ENCODE measurements at places on chromosomes 11 and 22.
A peak's percentile ranks its signal among the peaks of the same experiment; 100 is the strongest.

GRCh38 chr11:92380882-92381281 lies 156.3 kb downstream of the FAT3 start:
- no peak for DNase-seq

GRCh38 chr11:113805640-113806039 lies 26.0 kb downstream of the CLDN25 start:
- no peak for DNase-seq

DNA sequence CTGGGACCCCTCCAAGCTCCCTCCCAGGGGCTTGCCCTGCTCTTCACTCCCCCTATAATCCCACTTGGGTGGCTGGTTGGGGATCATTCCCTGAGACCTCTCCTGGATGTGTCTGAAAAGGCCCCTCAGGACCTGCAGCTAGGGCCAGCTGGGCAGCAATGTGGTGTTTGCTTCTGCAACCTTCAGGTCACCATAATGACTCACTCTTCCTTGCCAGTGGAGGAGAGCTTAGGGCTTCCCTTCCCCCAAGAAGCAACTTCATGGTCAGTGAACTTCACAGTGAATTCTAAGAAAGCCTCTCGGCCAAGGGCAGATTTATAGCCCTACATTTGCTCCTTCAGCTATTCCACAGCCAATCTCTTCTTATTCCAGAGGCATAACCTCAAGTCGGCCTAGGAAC lies 45.1 kb upstream of the TSPAN18 start:
- DNase-seq: peak; percentile 10

GRCh38 chr22:33409079-33409478 lies 350.9 kb upstream of the SYN3 start:
- no peak for DNase-seq

GRCh38 chr11:2860636-2861035 lies 24.9 kb downstream of the CDKN1C start:
- DNase-seq: no peak

DNA sequence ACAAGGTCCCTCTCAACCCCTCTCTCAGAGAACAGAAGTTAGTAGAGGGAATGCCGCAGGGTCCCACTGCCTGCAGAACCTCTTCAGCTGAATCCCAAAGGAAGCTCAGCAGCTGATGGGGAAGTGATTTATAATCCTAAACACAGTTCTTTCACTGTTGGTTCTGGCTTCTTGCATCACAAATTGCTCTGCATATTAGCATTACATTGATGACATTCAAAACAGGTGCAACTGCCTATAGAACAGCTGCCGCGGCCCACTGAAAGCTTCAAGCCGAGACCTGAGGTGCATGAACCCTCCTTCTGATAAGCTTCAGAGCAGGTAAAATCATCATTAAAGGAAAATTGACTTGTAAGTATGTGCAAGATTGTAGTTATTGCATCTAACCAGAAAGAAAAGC lies 75.2 kb upstream of the KIRREL3 start:
- DNase-seq: no peak

DNA sequence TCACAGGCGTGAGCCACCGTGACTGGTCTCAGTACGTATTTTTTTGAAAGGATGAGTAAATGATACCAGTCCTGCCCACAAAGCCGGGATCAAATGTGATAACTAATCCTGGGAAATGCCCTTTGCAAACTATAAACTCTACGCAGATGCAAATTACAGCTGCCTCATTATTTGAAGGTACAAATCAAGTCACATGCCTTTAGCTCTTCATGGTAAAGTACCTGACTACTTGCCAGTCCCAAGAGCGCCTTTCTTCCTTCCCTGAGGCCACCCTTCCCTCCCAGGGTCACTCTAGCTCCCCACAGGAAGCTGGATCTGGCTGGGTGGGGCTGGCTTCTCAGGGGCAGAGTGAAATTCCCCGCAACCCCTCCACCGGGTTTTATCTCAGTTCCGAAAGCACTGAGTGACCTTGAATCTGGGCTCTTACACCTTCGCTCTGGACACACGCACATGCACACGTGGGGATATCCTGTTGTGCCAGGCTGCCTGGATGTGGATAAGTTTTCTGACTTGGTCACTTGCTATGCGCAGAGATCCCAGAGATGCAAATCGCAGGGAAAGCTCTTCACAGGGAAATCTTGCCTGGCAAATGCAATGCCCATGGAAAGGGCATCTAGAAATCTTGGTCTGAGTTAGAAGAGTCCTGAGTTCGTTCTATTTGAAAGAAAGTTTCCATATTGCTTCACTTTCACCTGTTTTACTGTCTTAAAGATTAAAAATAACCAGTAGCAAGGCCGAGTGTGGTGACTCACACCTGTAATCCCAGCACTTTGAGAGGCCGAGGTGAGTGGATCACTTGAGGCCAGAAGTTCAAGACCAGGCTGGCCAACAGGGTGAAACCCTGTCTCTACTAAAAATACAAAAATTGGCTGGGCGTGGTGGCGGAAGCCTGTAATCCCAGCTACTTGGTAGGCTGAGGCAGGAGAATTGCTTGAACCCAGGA lies 8.5 kb downstream of the A4GALT start:
- no peak for DNase-seq

- no peak for DNase-seq
Measured at GRCh38 chr11:92510591-92510990, 286.0 kb downstream of the FAT3 start.

DNA sequence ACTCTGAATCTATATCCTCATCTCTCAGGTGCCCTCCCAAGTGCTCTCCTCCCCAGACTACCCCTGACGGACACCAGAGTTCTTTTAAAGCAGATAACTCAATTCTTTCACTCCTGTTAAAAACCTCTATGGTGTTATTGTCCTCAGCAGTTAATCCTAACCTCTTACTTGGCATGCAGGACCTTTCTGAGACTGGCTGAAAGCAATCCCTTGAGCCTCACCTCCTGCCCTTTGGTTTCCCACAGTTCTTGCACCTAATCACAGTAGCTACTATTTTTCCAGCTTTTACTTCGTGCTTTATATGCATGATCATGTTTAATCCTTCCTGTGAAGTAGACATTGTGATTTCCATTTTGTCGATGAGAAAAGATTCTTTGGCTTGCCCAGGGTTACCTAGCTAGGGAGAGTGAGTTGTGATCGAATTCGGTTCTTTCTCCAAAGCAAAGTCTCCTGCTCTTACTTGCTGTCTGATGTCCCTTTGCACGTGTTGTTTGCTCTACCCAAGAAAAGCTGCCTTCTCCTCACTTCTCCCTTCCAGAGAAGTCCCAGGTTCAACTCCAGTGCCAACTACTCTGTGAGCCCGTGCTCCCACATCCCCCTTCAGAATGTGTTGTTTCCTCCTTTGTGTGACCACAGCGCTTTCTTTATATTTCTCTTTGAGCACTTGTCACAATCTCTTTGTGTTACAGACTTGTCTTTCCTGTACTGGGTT lies 2.1 kb downstream of the UBE2L3 start:
- DNase-seq: no peak

- DNase-seq: peak; percentile 92
Measured at GRCh38 chr11:65134952-65135632, 773 bp upstream of the SYVN1 start.

- DNase-seq: no peak
Measured at GRCh38 chr11:119764108-119764868, 35.3 kb upstream of the NECTIN1 start.

GRCh38 chr11:37710031-37710430 lies 1112.0 kb upstream of the RAG2 start:
- no peak for DNase-seq

DNA sequence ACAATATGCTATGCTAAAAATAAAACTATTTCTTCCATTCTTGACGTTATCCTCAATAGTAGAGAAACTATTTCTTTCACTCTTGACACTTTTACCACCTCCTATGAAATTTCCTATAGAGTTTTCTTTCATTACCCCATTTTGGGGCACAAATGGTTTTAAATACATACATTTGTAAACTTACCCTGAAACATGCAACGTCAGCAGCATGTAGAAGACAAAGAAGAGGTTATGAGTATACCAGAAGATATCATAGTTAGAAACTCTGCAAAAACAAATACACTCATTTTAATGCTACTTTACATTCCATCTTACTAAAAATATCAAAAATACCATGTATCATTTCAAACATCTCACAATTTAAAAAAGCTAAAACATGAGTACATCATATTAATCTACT lies 69.5 kb downstream of the NOX4 start:
- no peak for DNase-seq

DNA sequence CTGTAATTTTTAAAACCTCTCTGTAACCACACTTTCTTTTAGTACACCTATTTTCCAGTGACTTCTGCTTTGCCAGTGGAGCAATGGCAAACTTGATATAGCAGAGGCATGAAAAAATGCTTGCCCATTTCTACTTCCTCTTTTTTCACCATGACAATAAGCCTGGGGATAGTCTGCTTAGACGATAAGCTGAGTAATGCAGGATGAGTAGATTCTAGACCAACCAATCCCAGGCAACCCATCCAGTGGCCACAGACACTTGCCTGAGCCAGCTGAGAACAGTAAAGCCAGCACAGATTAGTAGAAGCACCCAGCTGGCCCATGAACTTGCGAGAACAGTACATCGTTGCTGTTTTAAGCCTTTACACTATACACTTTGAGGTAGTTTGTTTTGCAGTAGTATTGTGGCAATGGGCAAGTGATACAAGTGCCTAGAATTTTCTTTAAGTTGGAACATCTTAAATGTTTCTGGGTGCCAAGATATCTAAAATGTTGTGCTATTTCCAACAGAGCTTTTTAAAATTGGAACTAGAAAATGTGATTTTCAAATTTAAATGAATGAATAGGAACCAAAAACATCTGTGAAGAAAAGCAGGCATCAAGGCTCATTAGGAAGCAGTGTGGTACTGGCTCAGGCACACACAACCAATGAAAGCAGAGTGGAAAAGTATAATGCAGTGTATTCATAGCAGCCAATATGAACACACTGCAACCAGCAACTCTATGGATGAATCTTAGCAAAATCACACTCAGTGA lies 37.7 kb downstream of the DDI1 start:
- no peak for DNase-seq

- no peak for DNase-seq
Measured at GRCh38 chr11:2690596-2691354, 9.0 kb downstream of the KCNQ1OT1 start.

- no peak for DNase-seq
Measured at GRCh38 chr22:38921120-38921519, 36.3 kb upstream of the APOBEC3A start.

DNA sequence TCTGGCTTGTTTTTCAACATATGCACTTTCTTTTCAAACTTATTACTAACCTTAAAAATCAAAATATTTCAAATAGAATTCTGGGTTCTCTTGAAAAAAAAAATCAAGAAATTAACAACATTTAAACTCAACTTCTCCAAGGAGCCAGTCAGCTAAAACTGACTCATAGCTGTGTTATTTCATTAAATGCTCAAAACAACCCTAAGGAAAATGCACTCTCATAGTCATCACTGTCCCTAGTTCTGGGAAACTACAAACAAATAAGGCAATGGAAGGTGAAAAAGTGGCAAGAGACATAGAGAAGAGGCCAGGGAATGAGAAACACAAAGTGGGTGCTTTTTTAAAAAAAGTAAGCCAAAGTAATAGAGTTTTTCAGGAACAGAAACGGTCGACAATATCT lies 4.1 kb upstream of the ARHGAP20 start:
- no peak for DNase-seq

DNA sequence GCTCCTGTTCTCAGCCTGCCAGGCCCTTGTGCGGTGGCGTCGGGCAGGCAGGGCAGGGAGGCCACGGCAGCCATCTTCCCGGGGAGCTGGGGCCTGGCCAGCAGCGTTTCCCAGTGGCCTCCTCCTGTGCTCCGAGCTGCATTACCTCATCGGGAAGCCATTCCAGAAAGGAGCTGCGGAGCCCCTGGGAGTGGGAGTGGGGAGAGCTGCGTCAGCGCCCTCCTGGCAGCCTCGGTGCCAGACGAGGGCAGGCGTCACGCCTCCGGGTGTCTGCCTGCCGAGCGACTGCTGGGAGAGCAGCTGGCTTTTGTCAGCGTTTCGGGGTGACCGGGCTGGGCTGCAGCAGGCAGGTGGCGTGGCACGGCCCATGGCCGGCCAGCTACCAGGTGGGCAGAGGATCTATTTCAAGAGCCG lies 30.9 kb upstream of the WNT7B start:
- DNase-seq: peak; percentile 76

GRCh38 chr11:61682093-61682732 lies 2.0 kb downstream of the DAGLA start:
- no peak for DNase-seq

- no peak for DNase-seq
Measured at GRCh38 chr11:2511421-2512369, 66.9 kb downstream of the KCNQ1 start.

GRCh38 chr11:46519351-46519750 lies 74.5 kb downstream of the AMBRA1 start:
- DNase-seq: no peak

DNA sequence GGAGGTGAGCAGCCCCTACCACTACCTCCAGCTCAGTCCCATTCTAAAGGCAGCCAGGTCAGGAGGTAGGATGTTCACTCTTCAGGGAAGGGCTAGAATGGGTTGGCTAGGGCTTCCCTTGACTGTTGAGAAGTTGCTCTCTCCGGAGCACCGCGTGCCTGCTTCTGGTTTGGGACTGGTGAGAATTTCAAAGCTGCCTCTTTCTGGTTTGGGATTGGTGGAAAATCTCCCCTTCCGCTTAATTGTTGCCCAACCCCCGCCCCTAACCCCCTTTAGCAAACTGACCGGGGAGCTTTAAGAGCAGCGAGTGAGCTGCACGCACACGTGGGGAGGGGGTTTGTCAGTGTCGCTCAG lies 686 bp downstream of the USP2 start:
- DNase-seq: no peak

DNA sequence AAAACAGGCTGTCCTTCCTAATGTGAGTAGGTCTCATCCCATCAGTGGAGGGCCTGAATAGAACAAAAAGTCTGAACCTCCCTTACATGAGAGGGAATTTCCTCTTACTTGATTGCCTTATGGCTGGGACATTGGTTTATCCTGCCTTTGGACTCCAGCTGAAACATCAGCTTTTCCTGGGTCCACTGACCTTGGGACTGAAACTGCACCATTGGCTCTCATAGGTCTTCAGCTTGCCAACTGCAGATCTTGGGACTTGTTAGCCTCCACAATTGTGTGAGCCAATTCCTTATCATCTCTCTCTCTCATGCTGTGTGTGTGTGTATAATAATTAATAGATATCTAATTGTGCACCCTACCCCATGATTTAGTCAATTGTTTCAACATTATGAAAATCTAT lies 375.3 kb upstream of the DDI1 start:
- DNase-seq: no peak

DNA sequence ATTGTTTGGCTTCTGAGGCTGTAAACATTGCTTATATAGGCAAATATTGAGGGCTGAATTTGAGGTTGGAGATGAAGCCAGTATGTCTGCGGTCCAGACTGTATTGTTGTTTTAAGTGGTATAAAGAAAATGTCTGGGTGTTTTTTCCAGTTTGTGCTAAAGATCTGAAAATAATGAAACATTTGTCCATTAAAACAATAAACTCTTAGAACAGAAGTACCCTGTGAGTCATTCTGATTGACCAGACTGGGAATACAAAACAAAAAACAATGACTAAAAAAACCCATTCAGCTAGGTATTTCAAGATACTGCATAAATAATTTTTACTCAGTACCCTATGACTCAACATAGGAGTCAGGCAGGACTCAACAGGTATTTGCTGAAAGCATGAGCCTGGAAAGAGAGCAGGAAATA lies 20.4 kb downstream of the ALKBH8 start:
- no peak for DNase-seq

- peak; percentile 77 for DNase-seq
Measured at GRCh38 chr11:36500315-36500721, 9.8 kb downstream of the TRAF6 start.

All from AG04450 (cell line).